ENCODE measurements at places on chromosomes 6 and 20.
A peak's percentile ranks its signal among the peaks of the same experiment; 100 is the strongest.

DNA sequence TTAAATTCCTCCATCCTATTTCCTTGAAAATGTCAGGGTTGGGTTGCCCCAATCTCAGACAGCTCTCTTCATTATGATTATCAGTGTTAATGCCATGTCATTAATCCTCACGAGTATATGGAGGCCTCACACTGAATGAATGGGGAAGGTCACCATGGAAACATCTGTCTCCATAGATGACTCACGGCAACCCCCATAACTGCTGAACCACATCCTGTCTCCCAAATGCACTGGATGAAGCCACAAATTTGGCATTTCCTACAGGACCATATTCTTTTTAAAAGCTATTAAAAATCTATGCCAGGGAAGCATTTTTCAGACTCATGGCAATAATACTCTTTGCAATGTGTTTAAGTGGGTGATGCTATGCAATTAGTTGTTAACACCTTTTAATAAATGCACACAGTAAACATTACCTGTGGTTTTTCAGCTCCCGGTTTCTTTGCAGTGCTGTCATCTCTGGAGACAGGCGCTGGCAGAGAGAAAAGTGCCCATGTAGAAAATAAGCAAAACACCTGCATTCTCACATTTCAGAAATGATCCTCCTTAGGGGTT, 80.1 kb upstream of the PTPRK start:
- DNase-seq = no peak

DNA sequence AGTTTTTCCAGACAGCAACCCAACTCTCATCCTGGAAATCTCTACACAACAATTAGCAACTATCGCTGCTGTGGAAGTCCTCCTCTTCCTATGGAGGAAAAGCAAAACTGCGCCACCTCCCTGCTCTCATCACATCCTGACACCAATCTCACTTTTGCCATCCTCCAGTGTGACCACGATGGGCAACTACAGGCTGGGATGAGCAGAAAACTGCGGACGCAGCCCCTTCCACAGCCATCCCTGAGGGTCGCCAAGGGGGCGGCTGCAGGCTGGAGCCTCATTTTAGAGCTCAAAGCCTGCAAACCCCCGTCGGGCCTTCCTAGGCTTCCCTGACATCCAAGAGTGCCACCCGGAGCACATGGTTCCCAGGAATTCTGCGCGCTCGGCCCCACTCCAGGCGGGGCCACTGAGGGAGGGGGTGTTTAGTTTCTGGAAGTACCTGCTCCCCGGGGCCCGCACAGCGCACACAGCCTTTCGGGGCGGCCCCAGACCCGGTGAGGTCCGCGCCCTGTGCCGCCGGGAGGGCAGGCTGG, 1.2 kb downstream of the TCFL5 start:
- no peak for DNase-seq

GRCh38 chr6:167720456-167721285, 106.0 kb upstream of the AFDN start:
- no peak for DNase-seq

- peak; percentile 75 for DNase-seq
Observed at GRCh38 chr6:138109042-138109997, 2.1 kb upstream of the PERP start.
